Stimulated activated naive CD8-positive, alpha-beta T cell treated with anti-CD3 and anti-CD28 coated beads, Interleukin-15, Interleukin-2, amounts not matched to agents 100 U/mL and 50 U/mL, for 24 hours (primary cell): ENCODE measurements at places on chromosomes 7 and 10.
A peak's percentile ranks its signal among the peaks of the same experiment; 100 is the strongest.

DNA sequence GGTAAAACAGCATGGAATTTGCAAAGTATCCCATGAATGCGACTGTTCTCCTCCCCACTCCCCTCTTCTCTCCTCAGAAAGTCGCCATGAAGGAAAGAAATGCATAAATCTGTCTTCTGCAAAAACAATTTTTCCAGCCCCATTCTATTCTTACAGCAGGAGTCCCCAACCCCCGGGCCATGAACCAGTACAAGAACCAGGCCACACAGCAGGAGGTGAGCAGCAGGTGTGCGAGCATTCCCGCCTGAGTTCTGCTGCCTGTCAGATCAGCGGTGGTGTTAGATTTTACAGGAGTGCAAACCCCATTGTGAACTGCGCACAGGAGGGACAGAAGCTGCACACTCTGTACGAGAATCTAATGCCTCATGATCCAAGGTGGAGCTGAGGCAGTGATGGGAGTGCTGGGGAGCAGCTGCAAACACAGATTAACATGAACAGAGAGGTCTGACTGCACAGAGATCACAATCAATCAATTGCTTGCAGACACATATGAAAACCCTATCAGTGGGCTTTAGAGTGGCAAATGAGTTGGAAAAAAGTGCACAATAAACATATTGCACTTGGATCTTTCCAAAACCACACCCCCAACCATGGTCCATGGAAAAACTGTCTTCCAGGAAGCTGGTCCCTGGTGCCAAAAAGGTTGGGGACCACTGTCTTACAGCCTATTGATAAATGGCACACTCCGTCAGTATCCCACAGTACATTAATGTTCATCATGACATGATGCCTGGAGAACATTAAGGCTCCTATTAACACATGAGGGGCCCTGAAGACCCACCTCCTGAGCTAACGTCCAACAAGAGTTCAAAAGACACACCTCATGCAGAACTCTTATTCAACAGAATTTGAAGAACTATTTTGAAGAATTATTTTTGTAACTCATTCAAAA, 205.0 kb downstream of the PTPRN2 start:
- no peak for DNase-seq

DNA sequence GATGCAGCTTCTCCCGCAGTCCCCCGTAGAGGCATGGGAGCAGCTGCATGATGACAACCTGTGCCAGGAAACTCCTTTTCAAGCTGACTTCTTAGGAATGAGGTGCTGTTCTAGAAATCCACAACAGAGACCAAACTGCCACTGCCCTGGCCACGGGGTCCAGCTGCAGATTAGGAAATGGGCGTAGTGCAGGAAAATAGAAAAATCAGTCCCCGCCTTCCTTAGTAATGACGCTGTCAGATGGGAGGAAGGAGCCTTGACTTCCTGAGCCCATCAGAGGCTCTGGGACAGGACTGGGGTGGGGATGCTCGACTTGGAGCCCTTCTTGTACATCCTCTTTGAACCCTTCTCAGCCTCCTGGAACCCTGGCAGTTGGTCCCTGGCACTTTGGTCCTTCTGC, 227.8 kb upstream of the GRB10 start:
- no peak for DNase-seq

DNA sequence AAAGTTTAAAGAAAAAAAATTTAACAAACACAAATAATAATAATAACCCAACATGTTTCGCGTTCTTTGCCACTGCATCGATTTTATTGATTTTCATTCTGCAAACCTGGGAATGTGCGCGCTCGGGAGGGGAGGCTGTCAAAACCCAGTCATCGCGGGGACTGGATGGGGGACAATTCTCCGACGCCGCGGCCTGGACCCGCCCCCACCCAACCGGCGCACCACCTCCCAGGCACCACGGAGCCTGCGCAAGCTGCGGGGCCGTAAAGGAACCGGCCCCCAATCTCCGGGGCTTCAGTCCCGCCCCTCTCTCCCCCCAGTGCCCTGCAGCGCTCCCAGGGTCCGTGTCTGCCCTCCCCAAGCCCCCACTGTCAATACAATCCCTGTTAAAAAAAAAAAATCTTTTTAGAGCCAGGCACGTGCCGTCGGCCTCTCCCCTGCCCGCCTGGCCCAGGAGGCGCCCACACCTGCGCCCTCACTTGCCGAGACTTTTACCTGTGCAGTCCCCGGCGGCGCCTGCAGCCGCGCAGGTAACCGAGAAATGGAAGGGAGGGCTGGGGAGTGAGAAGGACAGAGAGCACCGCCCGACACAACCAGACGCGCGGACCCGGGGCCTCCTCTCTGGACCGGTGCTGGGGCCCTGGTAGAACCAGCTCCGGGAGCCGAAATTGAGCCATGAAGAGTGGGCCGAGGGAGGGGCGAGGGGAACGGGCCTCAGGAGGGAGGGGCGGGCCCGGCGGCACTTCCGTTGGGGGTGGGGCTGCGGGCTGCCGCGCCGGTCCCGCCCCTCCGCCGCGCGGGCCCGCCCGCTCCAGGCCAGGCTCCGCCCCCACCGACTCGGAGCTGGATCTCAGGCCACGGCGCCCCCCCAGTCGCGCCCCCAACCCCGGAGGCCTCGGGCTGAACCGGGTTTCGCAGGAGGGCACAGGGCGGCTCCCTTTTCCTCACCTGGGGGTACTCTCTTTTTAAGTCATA, 7.6 kb upstream of the ZNF503 start:
- peak; percentile 47 for DNase-seq

DNA sequence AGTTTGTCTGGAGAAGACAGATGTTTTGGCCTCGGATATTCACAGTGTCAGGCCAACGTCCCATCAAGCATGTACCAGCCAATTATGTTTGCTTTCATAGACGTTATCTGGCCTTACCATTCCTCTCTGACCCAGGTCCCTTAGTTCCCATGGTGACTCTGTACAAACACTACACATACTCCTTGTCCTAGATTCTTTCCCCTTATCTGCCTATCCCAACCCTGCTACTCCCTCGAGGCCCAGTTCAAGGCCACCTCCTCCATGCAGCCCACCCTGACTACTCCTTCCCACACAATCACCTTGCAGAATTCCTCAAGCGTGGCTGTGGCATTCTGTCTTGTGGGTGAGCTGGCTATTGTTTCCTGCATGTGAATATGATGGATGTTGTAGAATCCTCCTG, 155.2 kb downstream of the PRKAG2 start:
- no peak for DNase-seq

GRCh38 chr7:69826283-69826682, 228.0 kb downstream of the AUTS2 start:
- no peak for DNase-seq

DNA sequence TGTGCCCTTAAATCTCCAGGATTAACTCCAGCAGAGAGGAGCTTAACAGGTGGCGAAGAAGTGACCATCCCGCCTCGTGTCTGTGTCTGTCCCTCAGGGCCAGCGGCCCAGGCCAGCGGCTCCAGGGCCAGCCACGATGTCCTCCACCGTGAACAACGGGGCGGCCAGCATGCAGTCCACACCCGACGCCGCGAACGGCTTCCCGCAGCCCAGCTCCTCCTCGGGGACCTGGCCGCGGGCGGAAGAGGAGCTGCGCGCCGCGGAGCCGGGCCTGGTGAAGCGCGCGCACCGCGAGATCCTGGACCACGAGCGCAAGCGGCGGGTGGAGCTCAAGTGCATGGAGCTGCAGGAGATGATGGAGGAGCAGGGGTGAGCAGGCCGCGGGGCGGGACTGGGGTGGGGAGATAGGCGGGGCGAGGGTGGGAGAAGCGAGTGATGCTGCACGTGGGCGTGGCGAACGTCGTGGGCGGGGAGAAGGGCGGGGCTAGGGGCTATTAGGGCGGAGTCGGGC, 33.3 kb downstream of the SRRM3 start:
- peak; percentile 86 for DNase-seq

DNA sequence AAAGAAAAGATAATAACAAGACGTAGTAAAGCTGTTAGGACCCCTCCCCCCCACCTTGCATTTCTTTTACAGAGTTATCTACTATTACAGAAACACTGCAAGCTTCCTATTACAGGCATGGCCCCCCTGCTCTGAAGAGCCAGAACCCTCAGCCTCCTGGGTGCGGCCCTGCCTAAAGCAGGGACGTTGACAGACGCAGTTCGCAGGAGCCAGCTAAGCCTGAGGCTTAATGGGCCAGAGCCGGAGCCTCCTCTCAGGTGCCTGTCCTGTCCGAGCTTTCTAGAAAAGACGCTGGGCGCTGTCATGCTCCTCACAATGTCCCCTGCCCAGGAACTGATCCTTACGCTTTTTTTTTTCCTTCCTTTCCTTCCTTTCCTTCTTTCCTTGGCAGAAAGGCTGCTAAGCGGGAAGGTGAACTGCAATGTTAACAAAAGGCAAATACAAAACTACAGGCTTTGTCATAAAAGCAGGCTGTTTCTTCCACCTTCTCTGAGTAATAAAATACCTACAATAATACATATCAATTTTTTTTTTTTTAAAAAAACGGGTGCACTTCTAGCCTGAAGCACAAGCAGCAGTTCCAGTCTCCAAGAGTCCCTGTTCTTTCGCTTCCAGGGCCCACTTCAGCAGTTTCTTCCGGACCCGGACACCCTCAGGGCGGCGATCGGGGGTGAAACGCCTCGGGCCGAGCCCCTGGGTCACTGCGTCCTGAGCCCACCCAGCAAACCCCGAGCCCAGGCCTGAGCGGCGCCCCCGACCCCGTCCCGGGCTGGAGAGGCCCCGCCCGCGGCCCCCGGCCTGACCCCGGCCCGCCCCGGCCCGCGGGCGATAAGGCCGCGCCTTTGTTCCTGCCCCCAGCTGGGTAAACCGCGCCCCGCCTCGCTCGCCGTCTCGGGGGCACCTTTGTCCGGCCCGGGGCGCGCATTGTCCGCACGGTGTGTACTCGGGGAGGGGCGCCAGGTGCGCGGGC, 11.2 kb downstream of the MNX1 start:
- DNase-seq: no peak

- no peak for DNase-seq
These were observed 55.5 kb downstream of the DLD start for GRCh38 chr7:107946451-107946850.

DNA sequence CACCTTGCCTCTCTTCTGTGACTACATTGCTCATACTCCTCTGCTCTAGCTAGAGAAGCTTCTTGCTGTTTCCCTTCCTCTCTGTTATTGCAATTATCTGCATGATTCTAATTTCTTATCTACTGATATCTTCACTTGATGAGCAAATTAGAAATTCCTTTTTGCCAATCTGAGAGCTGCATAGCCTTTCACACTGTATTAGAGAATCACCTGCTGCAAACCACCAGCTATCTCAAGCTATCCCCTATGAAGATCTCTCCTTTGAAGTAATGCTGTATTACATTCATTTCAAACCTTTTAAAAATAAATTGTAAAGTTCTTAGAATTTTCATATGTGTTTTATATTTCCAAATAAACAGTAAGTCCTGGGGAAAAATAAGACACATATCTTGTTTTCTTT, 89.0 kb upstream of the ZNF804B start:
- no peak for DNase-seq
